ENCODE measurements at places on chromosomes 3 and 15.

- DNase-seq, result no peak
These were observed 3.3 kb downstream of the CALML4 start for GRCh38 chr15:68201879-68202261.

DNA sequence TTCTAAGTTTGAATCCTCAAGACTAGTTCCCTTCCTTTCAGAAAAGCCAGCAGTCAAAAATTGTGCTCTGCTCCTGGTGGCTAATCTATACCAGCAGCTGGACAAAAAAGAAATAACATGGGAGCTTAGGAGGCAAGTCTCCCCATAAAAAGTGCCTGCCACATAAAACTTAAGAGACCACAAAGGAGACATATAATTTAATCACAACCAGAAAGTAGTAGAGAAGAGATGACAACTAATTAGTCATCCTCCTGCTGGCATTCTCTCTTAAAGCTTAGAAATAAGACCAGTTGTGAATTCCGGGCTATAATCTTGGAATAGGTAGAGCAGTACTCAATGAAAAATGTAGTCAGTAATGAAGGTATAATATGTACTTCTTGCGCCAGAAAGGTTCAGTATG, 20.2 kb upstream of the IMPG2 start:
- no peak for DNase-seq

DNA sequence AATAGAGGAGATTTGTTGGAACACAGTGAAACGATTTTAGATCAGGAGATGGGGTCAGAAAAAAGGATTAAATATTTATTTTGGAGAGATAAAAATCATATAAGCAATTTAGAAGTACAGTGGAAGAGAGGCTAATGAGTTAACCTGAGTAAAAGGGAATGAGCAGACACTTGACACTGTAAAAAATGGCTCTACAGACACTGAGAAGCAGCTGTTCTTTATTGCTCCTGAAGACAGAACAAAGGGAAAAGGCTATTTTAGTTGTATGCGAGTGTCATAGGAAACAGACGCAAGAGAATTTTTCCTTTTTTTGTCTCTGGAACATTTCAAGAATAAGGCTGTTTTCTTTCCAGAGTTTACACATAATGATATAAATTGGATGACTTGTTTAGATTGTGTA, 34.3 kb downstream of the ASTE1 start:
- DNase-seq, result no peak

- no peak for DNase-seq
These were observed 44.8 kb downstream of the PDE8A start for GRCh38 chr15:85026304-85027032.

DNA sequence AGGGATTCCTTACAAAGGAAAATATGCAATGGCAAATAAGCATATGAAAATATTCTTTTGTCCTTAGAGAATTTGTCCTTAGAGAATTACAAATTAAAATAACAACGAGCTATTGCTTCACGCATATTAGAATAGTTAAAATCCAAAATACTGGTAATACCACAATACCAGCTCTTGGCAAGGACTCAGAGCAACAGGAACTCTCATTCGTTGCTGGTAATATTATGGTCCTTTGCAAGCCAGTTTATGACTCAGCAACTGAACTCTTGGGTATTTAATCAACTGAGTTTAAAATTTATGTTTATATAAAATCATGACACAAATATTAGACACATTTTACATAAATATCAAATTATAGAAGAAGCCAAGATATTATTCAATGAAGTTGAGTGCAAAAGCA, 1730.4 kb downstream of the SI start:
- no peak for DNase-seq

GRCh38 chr15:47987461-47987860, 133.3 kb upstream of the SLC24A5 start:
- DNase-seq, result no peak

DNA sequence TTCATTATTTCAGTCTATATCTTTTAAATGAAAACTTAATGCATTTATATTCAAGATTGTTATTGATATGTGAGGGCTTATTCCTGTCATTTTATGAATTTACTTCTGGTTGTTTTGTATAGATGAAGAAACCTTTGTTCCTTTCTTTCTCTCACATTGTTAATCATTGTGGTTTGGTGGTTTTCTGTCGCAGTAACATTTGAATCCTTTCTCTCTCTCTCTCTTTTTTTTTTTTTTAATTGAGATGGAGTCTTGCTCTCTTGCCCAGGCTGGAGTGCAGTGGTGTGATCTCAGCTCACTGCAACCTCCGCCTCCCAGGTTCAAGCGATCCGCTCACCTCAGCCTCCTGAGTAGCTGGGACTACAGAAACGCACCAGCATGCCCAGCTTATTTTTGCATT, 22.1 kb downstream of the AGBL1 start:
- no peak for DNase-seq

DNA sequence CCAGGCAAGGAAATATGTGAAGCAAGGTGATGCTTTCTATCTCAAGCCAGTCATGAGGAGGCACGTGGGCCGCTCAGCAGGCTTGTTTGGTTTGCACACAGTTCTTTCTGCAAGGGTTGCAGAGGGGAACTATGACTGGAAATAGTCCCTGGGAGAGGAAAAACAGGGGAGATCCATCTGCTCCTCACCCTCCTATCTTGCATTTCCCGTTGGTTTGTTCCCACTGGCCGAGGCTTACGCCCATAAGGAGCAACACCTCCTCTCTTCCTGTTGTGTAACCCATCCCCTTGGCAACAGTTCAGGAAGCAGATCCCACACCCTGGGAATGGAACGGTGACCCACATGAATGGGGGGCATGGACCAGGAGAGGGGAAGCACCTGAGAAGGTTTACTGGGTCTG, 72.1 kb upstream of the MAGI1 start:
- no peak for DNase-seq

DNA sequence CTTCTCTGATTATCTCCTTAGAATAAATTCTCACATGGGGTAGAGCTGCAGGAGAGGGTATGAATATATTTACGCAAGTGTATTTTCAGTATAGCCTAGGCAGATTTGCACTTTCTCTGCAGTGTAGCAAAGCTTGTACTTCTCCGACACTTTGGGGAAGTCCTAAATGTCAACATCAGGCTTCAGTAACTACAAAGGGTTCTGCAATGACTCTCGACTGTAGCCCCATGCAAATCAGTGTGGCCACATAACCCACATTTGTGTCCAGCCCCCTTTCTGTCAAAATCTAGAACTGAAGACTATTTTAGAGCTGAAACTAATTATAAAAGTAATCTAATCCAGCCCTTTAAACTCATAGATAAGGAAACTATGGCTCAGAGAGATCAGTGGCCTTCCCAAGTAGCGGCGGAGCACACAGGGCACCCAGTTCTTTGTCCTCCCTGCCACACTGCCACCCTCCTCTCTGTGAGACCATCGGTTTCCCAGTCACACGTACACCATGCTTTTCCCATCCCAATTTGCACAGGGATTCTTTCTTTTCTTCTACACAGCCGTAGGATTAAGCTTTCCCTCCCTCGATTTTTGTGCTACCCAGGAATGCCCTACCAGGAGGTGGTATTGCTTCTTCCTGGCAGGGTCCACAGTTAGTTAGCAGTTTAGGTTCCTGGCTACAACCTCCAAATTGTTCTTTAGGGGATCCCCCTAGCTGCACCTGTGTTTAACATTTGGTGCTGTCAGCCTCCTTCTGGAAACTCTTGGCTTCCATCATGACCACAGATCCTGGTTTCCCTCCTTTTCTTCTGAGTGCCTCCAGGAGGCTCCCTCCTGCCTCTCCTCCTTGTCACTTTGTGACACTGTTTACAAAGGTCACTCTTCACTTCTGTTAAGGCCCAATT, 22.9 kb downstream of the MRAS start:
- peak; percentile 47 for DNase-seq

DNA sequence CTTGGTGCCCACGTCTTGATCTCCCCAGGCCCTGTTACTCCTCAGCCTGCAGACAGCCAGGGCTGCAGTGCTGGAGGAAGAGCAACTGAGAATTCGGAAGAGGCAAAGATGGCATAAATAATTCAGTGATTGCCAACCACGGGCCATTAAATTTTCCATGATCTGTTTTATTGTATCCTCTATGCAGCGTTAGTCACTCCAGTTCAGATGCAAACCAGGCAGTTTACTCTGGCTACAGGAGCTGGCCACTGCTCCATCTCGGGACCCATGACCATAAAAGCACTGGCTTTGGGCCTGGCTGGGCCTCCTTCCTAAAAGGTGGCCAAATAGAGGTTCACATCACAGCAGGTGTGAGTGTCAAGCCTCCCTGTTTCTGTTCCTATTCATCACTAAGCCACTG, 137.6 kb upstream of the TLE3 start:
- no peak for DNase-seq

DNA sequence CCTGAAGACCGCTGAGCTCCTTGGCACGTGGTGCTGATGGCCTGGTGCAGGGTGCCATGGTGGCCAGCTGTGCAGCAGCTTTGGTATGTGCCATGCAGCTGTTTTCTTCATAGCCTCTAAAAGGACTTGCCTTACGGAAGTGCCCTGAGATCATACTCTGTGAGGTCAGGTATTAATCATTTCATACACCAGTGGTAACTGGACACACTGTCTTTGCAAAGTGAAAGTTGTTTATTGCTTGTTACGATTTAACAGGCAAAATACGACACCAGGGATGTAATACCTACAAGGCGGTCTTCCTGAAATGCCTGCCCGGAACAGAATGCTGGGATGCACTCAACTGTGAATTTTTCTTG, 184.6 kb downstream of the ATP10A start:
- no peak for DNase-seq

DNA sequence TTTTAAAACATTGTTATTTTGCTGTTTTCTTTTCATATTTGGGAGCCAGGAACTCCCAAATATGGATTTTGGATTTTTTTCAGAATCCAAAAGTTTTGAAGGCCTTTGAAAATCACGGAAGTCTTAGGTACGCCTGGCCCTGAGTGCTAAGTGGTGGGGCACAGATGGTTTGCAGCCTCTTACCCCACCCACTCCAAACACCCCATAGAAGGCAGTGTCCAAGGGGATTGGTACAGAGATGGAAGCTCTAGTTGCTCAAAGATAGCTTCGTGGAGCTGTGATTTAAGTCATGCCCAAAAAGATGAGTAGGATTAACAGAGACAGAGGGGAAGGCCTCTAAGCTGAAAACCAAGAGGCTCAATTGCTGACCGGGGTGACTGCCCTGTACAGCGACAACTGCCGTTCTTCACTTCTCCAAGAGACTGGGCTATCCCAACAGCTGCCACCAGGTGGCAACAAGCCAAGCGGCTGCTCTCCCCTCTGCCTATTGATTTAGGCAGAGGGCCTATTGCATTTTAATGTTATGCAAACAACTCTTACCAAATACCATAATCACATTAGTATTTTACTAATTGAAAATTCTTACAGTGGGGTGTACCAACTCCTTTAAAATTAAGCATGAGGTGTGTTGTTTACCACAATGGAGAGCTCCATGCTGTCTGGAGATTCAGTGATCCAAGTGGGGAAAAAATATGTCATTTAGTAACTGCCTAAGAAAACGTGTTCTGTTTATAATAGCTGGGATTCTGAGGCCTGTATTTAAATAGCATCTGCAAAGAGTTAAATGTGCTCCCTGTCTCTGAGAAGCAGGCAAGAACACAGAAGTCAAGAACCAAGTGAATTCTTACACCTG, 64.0 kb upstream of the C15orf61 start:
- DNase-seq, result peak; percentile 74

DNA sequence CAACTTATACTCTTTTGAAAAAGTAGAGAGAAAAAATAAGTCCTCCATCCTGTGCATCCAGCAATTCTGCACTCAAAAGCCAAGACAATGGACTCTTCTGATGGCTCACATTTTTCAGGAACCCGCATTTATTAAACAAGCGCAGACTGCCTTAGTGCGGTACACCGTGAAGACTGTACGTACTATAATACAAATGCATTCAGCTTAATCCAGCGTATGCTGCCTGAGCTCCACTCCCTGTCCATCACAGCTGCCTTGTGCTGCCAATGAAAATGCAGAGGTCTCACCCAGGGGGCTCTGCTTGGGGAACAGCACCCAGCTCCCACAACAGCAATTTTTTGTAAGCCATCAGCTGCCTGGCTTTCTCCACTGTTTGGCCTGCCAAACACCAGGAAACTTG, 350.9 kb downstream of the ULK4 start:
- DNase-seq, result no peak

DNA sequence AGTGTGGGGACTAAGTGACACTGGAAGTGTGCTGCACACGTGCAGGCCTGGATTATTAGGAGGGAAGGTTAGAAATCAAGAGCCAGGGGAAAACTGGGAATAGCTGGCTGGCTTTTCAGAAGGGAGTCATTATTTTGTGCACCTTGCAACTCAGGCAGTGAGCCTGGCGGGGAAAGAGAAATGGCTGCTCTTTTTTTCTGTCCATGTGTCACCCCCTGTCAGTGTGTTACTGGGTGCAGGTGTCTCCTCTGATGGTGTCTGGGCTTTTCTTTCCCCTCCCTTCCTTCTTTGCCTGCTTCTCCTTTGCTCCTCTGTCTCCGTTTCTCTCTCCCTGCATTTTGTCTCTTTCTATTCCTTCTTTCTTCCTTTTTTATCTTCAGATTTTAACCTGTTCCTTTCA, 130.7 kb downstream of the APBA2 start:
- DNase-seq, result no peak

DNA sequence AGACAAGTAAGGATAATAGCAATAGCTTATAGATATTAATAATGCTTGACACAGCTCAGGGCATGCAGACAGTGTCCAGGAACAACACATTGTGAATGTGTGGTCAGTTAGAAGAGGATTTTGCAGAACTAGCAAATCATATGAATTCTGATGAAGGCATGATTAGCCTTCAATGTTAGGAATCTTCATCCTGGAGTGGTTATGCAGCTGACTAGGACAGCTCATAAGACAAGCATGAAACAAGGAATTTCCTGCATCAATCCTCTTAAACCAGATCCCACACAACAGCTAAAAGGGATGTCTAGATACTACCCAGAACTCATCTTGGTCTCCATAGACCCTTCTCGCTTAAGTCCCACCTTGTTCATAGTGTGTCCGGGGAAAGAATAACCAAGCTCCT, 499.0 kb upstream of the ATP11B start:
- no peak for DNase-seq

DNA sequence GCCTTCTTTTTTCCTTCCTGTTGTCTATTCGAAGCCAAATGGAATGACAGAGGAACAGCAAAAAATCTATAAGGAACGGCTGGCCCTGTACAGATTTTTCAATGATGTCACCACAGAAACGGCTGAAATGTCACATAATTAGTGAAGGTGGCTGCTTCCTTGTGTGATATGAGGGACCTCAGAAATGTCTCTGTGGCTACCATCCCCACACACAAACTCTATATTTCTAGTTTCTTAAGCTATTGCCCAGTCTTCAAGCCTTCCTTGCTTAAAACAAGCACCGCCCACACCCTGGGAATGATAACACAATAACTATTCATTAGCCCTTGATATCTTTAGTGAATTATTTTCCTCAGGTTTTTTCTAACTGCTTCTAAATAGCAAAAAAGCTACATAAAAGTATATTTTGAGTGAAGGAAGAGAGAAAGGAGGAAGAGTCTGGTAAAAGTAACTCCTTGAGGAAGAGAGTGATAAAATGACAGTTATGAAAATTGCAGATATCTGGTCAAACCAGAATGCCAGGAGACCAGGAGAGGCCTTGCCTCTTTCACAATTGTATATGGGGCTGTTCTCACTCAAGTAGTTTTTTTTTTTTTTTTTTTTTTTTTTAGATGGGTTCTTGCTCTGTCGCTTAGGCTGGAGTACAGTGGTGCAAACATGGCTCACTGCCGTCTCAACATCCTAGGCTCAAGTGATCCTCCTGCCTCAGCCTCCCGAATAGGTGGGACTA, 38.7 kb downstream of the FMN1 start:
- no peak for DNase-seq
